ENCODE measurements at places on chromosomes 5 and 9.

GRCh38 chr5:134145779-134146581 is 30.8 kb downstream of the SKP1 start:
- DNase-seq = peak; percentile 86

DNA sequence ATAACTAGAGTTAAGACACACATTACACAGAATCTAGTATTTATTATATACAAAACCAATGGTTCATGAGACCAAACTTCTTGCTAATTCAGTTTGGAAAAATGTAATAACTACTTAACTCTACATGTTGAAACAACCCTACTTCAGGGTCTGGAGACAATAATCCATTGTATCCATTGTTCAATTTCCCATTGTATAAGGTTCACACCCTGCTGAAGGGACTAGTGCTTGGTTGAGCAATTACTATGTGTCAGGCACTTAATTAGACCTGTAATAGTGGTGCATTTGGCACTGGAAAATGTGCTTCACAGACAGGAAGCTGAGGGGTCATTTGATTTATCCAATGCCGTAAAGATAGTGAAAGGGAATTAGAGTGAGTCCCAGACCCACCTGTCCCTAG is 114.3 kb upstream of the PAPPA start:
- DNase-seq = no peak

GRCh38 chr5:176647843-176648473 is 674 bp downstream of the TSPAN17 start:
- no peak for DNase-seq

DNA sequence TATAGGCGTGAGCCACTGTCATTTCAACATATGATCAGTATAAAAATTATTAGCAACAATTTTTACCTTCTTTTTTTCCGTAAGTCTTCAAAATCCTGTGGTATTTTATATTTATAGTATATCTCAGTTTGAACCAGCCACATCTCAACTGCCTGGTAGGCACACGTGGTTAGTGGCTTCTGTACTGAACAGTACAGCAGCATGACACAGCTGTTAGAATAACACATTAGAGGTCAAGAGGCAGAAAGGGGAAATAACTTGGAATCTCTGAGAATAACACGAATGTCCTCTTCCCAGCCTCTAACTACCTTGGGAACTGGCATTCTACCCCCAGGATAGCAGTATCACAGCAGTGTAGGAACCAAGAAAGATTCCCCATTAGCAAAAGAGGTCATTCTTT is 108.5 kb upstream of the IQGAP2 start:
- DNase-seq = no peak

- DNase-seq = no peak
Measured at GRCh38 chr5:80204808-80205614, 50.8 kb downstream of the SERINC5 start.

- DNase-seq = no peak
Measured at GRCh38 chr9:15693701-15694100, 140.9 kb downstream of the CCDC171 start.

DNA sequence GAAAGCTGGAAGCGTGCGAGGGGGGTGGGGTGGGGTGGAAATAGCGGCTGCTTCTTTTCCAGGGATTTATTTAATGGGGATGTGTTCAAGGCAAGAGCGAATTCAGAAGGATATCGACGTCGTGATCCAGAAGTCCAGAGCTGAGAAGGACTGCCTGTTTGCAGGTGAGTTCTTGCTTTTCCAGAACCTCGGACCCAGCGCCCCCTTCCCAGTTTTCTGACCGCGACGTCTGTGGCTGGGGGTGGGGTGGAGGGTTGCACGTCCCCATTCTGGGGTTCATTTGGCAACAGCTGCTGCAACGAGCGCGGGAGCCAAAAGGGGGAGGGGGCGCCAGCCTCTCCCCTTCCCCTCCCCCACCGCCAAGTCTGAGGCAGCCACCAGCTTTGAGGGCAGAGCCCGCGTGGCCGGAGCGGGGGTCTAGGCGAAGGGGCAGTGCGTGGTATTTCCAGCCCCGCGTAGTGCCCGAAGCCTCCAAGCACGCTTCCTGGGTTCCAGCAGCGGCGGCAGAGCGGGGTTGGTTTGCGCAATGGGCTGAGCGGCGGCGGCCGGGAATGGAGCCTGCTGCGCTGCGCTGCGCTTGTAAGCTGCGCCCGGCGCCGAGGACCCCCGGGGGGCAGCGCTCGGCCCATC is 701 bp downstream of the PARP8 start:
- peak; percentile 32 for DNase-seq

DNA sequence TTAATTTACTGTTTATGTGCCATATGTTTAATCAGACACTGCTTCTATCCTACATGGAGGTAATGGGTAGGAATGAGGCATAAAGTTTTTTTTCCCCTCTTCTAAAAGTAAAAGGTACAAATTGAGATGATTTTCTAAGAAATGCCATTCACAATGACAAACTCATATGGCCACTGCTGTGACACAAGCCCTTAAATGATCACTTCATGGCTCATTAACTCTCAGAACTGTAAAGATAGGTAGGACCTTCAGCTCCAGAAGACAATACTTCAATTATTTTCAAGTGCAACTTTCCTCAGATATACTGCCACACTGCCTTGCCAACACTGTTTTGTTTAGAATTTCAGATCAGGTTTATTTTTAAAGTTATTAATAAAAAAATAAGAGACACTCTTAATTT is 362.9 kb upstream of the ZNF608 start:
- no peak for DNase-seq

DNA sequence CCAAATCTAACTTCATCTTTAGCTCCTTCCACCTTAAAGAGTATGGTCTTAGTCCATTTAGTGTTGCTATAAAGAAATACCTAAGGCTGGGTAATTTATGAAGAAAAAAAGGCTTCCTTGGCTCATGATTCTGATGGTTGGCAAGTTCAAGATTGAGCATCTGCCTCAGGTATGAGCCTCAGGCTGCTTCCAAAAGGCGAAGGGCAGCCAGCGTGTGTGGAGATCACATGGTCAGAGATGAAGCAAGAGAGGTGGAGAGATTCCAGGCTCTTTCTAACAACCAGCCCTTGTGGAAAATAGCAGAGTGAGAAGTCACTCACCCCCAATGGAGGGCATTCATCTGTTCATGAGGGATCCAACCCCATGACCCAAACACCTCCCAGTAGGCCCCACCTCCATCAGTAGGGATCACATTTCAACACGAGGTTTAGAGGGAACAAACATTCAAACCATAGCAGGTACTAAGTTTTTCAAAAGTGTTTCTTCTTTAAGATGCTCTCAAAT is 225.9 kb downstream of the SGCD start:
- no peak for DNase-seq

DNA sequence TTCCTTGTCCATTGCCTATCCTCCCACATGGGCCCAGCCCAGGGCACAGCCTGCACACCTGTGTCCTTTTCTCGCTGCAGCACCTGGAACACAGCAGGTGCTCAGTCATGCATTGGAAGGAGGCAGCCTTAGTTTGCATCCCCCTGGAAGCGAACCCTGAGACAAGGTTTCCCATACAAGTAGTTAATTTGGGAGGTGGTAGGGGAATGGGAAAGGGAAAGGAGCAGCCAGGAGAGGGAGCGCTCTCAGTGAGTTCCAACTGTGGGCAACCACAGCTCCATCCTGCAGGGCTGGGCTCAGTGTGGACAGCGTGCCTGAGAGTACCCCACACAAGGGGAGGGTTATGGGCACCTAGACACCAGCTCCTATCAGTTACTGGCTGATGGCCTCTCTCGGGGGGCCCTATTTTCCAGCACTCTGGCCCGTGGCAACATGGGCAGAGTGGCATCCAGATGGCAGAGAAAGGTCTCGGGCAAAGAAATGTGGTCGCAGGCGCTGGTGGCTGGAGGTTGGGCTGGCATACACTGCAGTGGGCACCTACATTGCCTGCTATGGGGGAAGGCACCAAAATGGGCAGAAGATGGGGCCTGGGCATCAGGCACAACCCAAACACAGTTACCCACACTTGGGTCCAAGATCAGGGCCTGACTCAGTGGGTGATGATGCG is 50.1 kb downstream of the TSPAN17 start:
- no peak for DNase-seq

- DNase-seq = no peak
Measured at GRCh38 chr9:18492612-18493011, 18.7 kb downstream of the ADAMTSL1 start.

DNA sequence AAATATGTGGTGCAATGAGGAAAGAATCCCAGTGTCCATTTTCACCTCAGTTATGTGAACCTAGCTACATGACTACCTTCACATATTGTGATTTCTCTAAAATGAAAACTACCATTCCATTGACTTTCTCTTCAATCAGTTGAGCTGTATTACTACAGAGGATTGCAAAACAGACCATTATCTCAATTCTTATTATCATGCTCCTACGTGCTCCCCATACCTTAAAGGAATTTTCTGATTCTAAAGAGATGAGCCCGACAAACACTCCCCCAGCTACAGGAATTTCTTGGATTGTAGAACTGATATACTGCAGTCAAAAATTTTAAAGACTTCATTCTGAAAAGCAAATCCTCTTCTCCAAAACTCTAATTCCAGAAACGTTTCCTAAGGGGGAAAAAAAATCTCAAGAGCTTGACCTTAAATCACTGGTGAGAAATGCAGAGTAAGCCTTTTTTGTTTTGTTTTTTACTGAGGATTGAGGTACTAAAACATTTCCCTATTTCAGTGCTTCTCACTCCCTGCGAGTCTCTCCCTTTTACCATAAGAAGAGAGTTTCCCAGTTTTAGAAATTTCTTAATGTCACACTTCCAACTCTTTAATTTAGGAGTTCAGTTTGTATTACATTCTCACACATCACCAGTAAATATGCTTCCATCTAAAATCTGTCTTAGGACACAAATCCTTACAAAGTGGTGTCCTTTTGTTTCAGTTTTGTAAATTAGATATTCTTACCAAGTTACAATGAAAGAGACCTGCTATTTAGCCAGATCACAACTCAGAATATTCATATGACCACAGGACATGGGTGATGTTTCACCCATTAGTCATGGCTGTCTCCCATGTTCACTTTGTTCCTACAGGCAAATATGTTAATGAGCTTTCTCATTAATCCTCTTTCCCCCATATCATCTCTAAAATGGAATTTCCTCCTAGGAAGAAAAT is 203.8 kb downstream of the TSSK1B start:
- DNase-seq = no peak

GRCh38 chr5:66717455-66718373 is 121.5 kb downstream of the MAST4 start:
- DNase-seq = no peak

DNA sequence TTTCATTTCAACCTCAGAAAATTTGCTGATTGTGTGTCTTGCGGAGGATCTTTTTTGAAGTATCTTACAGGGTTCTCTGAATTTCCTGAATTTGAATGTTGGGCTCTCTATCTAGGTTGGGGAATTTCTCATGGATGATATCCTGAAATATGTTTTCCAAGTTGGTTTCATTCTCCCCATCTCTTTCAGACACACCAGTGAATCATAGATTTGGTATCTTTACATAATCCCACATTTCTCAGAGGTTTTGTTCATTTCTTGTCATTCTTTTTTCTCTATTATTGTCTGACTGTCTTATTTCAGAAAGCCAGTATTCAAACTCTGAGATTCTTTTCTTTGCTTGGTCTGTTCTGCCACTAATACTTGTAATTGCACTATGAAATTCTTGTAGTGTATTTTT is 456.9 kb downstream of the PRELID2 start:
- DNase-seq = no peak

GRCh38 chr5:81212211-81212751 is 20.8 kb upstream of the CKMT2 start:
- DNase-seq = no peak
